ENCODE measurements at places on chromosomes 11 and 22.

DNA sequence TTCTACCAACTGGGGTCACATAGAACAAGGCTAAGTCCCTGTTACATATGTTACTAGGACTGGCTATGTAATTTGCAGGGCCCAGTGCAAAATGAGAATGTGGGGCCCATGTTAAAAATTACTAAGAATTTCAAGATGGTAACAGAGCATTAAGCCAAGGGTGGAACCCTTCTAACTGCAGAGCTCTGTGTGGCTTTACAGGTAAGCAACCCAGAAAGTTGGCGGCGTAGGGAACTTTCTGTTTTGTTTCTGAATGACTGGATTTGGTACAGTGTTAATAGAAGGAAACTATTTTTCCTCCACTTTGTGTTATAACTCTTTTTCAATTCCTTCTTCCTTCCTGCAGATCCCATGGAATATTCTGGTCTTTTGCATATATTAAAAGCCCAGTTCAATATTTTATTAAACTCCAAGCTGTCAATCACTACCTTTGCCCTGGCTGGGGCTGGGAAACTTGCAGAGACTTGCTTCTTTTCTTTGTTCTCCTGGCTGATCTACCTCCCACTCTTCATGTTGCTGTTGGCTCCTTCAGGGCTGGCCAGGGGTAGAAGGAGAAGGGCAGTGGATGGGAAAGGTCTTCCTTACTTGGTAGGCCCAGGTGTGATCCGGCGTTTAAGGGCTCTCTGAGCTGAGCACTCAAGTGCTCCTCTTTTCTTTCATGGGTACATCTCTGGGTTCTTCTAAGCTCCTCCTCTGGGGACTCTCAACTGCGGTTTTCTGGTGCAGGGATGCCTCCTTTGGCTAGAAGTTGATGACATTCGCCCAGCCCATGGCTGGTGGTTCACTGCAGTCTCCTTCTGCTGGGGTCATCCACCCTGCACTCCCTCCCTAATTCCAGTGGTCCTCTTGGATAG lies 67.7 kb downstream of the SNX19 start:
- DNase-seq: no peak

DNA sequence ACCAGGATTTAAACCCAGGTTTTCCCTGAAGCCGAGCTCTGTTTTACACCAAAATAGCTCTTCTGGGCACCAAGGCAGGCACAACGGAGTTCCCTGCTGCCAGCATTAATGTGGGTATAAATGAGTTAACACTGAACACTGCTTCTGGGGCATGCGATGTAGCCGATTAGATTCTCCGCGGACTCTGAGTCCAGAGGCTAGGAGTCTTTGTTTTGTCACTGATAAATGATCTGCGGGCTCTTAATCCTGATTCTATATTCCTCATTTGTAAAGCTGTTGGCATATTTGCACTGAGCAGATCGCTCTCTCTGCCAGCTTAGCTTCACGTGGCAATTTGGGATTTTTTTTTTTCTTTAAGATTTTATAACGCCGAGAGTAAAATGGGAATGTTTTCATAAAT lies 16.8 kb upstream of the LDLRAD3 start:
- DNase-seq: no peak

GRCh38 chr11:127411283-127411682 lies 410.7 kb upstream of the KIRREL3 start:
- no peak for DNase-seq

- DNase-seq: no peak
Measured at GRCh38 chr11:110031171-110031570, 62.0 kb upstream of the ZC3H12C start.

DNA sequence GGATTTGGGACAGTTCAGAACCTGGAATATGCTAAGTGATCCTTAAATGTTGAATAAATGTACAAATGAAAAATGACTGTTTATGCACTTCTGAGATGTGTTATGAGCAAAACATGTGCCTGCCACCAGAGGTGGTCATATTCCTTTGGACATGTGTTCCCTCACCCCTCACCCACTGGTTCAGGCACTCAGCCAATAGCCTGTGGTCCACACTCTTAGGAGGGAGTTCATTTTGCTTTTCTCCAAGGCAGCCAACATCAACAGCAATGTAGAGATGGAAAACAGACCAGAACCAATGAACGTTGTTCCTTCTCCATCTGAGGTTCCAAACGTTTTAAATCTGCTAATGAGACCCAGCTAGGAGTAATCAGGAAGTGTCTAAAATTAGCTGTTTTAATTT lies 44.0 kb downstream of the RPUSD4 start:
- no peak for DNase-seq

GRCh38 chr11:1044160-1044559 lies 7.6 kb upstream of the MUC6 start:
- DNase-seq: no peak

GRCh38 chr11:64391839-64392238 lies 32.9 kb downstream of the RPS6KA4 start:
- DNase-seq: no peak

- no peak for DNase-seq
Measured at GRCh38 chr11:118742304-118742703, 48.7 kb downstream of the DDX6 start.

DNA sequence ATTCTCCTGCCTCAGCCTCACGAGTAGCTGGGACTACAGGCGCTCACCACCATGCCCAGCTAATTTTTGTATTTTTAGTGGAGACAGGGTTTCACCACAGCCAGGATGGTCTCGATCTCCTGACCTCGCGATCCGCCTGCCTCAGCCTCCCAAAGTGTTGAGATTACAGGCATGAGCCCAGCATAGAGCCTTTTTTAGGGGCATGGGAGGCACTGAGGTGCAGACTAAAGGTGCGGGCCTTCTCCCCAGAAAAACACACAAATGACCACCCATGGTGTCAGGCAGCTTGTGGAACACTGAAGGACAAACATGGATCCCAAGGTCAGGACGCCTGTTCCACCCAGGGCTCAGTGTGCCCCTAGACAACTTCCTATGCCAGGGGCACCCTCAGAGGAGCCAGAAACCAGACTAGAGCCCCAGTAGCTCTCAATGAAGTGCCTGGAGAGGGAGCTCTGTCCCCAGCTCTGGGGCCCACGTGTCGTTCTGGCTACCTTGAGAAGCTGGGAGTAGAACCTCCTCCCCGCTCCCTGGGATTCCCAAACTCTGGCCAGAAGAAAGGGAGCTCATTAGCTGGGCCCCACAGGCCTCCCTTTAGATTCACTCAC lies 21.2 kb upstream of the CD5 start:
- DNase-seq: peak; percentile 46

DNA sequence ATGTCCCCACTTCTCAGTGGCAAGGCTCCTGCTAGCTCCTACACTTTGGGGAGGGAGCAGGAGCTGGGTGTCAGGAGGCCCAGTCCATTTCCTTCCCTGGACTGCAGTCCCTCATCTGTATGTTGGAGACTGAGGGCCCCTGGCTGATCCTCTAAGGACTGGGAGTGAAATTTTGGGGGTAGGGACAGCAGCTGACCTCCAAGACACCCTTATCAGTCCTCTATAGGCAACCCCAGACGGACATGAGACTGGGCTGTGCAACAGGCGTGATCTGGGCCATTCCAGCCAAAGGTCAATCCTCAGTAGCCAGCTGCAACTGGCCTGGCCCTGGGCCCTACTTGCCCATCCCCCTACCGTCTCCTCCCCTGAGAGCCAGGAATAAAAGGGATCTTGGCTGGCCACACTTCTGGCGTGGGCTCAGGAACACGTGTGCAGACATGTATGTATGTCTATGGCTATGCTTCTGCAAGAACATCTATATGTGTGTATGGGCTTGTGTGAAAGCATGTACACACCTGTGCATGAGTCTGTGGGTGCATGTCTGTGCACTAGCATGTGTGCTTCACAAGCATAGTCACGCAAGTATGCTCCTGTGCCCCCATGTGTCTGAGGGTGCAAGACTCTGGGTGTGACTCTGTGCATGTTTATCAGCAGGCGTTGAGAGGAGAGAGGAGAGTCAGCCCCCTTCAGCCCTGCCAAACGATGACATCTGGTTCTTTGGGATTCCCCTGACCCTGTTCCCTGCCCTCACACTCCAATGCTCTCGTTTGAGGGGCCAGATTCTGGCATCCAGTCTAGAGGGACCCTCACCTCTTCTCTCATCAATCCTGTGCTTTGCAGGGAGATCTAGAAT lies 24.6 kb upstream of the DGAT2 start:
- DNase-seq: no peak

GRCh38 chr11:56819916-56820315 lies 71.4 kb upstream of the OR9G4 start:
- no peak for DNase-seq

- no peak for DNase-seq
Measured at GRCh38 chr11:115241899-115242298, 262.3 kb downstream of the CADM1 start.

DNA sequence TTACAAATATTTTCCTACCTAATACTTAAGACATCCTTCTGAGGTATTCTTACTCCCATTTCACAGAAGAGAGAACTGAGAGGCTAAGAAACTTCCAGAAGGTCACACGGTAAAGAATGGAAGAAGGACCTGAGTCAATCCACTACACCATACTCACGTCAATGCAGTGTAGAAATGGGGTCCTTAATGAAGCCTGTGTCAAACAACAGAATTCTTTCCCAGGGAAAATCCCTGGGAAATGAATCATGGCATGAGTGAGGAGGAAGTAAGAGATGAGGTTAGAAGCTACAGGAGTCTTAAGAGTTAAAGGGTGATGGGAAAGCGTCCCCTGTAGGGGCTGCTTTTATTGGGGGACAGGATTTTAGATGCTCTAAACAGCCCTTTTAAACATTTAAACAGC lies 147.9 kb downstream of the C11orf91 start:
- no peak for DNase-seq

- no peak for DNase-seq
Measured at GRCh38 chr11:119860561-119861094, 131.6 kb upstream of the NECTIN1 start.

DNA sequence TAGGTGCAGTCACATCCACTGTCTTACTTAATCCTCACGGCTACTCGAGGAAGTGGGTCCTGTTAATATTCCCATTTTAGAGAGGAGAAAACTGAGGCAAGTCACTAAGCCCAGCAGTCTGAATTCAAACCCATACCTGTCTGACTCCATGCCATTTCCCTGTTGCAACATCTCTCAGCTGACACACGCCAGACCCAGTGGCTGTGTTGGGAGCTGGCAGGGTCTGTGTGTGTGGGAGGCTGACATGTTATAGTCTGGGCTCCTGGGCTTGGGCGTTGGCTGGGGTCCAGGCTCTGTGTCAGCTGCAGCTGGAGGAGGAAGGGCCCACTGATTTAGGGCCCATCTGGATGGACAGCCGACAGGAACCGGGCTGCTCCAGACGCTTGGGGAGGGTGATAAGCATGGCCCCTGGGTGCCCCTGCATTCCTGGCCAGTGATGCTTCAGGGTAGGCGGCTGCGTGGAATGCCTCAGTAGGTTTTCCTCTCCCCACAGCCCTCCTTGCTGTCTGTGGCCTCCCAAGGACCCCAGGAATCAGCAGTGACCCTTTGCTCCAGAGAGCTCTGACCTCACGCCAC lies 562.5 kb downstream of the MN1 start:
- DNase-seq: no peak

DNA sequence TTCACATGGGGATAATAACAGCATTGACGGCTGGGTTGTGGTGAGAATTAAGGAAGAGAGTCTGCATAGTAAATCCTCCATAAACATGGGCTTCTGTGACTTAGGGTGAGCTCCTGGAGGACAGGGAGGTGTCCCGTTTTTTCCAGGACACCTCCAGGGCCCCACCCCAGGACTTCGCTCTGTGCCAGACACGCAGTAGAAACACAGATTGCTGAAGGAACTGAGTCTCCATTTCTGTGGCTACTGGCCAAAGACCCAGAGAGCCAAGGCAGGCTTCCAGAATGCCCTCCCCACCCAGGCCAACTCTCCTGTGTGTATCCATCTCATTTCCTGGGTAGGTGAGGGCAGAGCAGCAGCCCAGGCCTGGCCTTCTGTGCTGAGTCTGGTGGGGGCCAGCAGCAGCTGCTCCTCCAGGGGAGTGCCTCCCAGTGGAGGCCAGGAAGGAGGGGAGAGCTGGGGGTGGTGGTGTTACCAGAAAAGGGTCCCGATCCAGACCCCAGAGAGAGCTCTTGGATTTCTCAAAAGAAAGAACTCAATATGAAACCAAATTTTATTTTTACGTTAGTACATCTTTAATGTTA lies 9.5 kb upstream of the RFPL3 start:
- DNase-seq: no peak

- no peak for DNase-seq
Measured at GRCh38 chr11:5631969-5632635, 7.3 kb downstream of the TRIM34 start.

- no peak for DNase-seq
Measured at GRCh38 chr22:27315833-27316232, 485.7 kb downstream of the MN1 start.

- no peak for DNase-seq
Measured at GRCh38 chr22:48489551-48490499, 1337.8 kb downstream of the BRD1 start.

GRCh38 chr22:45263463-45264269 lies 21.1 kb upstream of the UPK3A start:
- DNase-seq: peak; percentile 41

DNA sequence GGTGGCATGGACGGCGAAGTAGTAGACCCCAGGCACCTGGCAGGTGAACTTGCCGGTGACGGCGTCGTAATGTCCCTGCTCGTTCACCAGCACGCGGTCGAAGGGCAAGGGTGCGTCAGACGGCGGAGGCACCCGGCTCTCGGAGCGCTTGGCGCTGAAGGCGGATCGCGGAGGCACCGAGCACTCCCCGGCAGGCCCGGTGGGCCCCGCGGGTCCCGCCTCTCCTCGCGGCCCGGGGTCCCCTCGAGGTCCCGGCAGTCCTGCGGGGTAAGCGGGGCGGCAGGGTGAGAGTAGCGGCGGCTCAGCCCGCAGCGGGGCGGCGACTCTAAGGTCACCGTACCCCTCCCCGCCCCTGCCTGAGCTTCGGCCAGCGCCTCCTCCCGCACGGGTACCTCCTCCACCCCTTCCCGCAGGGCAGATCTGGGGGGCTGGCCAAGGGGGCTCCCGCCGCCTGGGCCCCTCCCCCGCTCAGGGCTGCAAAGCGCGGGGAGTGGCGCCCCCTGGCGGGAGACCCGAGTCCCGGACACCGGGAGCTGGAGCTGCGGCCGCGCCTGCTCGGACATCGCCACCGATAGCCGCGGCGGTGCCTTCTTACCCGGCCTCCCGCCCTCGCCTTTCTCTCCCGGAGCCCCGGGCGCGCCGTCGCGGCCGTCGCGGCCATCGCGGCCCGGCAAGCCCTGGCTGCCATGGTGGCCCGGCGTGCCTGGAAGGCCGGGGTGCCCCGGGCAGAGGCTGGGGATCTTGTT lies 921 bp downstream of the C1QTNF5 start:
- no peak for DNase-seq

DNA sequence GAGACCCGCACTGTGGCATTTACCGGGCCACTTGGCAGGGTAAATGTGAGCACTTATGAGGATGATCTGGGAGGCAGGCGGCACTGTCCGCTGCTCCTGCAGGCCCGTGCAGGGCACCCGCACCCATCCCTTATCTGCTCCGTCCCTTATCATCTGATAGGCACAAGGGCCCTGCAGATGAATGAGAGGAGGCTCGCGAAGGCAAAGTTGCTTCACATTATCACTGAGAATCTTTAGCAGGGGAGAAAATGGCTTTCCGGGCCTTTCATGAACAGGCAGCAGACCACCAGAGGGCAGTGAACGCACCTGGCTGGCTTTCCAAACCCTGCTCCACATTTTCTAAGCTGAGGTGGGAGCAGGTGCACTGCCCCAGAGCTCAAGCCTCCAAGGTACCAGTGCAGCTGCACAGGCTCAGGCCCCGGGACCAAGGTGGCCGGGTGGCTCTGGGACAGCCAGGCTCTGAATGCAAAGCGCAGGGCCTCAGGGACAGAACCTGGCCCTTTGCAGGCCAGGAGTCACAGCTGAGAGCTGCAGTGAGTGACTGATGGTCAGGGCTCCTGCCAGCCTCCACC lies 165.6 kb downstream of the SHANK2 start:
- no peak for DNase-seq

GRCh38 chr11:2507945-2508749 lies 63.3 kb downstream of the KCNQ1 start:
- no peak for DNase-seq
